ENCODE measurements at places on chromosomes 6 and 20.

- no peak for DNase-seq
These were observed 1.4 kb upstream of the LEMD2 start for GRCh38 chr6:33790379-33790778.

DNA sequence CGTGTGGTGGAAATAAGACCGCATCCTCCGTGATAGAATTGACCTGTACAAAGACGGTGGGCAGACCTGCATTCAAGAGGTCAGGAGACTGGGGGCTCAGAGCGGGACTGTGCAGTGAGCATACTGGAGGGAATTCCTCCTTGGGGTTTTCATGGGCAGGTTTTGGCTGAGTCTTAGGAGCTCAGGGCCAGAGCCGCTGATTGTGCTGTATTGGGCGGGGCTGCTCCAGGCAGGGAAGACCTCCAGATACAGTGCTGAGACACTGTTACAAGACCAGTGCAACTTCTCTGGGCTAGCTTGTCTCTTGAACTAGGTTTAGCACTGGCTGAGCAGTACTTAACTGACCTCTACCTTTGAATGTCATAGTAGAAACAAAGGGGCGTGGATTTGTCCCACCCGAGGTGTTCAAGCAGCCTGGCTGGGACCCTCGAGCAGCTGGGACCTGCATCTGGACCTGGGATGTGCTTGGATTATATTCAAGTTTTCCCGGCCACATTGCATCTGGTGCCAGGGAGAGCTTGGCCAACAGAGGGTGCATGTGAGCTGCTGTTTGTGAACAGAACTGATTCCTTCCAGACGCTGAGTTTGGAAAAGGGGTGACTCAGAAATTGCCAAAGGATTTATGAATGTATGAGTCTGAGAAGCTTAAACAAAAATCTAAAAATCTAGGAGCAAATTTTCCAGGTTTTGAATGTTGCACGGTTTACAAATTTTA, 33.4 kb upstream of the SLC22A1 start:
- DNase-seq: peak; percentile 78

- DNase-seq: peak; percentile 43
These were observed 25.3 kb upstream of the HECA start for GRCh38 chr6:139109558-139109957.

GRCh38 chr20:12528591-12529041, 480.2 kb upstream of the SPTLC3 start:
- no peak for DNase-seq
